ENCODE measurements at places on chromosomes 11 and 22.

DNA sequence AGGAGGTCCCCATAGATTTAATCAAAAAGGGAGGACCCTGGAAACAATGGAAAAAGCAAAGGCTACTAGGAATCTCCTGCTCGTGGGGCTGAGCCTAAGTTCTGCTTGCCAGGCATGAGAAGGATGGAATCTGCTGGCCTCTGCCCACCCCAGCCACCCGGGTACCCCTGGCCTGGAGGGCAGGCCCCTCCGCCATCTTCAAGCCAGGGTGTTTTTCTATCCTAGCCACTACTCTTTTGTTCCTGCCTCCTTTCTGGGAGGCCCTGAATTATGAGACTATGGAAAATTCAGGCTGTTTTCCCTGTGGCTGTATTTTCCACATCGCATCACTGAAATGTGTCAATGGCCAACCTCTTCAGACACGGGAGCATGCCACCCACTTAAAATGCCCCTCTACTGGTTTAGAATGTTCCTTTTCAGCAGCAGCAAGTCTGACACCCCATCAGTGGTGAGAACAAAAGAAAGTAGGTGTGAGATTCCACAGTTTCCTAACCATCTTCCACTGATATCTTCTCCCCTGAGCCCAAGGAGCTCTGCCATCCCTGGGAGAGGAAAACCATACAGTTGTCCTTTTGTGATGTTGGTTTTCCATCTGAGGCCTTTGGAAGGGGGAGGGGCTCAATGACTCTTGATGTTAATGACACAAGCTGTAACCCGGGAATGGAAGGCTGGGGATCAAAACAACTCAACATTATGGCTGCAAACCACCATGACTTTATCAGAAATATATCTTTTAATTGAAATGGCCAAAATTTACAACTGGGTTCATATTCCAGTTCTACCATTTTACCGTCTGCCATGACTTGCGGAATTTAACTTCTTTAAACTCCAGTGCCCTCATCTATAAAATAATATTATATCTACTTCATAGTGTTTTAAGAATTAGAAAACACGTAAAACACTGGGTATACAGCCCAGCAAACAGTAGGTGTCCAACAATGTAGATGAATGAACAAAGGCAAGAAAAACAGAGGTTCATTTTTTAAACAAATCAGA is 22.2 kb downstream of the DKK3 start:
- DNase-seq: no peak

DNA sequence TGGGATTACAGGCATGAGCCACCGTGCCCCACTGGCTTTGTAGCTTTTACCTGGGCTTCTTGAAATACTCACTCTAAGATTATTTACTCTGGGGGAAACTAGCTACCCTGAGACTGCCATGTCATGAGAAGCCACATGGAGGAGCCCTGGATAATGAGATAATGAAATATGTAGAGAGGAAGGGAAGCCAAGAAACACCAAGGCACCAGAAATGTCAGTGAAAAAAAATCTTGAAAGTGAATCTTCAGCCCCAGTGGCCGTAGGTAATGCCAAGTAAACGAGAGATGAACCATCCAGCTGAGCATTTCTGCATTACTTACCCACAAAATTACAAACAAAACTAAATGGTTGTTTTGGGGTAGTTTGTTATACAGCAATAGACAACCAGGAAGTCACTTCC is 125.6 kb downstream of the APIP start:
- no peak for DNase-seq

GRCh38 chr22:23527971-23528740 is 51.9 kb downstream of the IGLL1 start:
- DNase-seq: no peak

GRCh38 chr11:115808351-115808940 is 304.2 kb upstream of the CADM1 start:
- DNase-seq: no peak

GRCh38 chr11:119044708-119045107 is 12.3 kb downstream of the HYOU1 start:
- no peak for DNase-seq

DNA sequence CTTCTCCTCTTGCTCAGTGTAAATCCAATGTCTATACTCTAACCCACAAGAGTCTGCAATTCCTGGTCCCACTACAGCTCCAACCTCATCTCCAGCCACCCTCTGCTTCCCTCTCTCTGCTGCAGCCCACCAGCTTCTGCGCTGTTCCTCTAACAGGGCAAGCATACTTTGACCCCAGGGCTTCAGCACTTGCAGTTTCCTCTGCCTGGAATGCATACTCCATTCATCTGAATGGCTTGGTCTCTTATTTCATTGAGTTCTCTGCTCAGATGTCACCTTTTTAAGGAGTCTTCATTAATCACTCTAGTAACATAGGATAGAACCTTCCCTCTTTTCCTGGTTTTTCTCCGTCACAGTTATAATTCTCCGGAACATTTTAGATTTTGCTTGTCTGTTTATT is 141.6 kb downstream of the BUD13 start:
- DNase-seq: no peak

GRCh38 chr11:125465255-125465654 is 30.8 kb downstream of the FEZ1 start:
- DNase-seq: no peak

- DNase-seq: peak; percentile 32
These were observed 132.9 kb downstream of the COMMD9 start for GRCh38 chr11:36156161-36156816.

DNA sequence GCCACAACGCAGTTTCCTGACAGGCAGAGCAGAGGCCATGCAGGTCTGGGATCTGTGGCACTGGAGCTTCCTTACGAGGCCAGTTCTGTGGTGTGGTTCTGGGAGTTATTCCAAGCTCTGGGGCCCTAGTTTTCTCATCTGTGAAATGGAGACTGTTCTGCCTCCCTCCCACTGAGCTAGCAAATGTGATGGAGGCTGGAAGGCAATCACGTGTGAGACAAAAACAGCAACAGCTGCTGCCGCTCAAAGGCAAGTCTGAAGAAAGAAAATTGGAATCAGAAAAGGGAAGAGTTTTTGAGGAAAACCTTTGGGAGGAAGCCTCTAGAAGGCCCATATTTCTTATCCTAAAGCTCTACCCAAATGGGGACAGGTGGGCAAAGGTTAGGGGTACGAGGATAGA is 8.3 kb upstream of the RIC3 start:
- DNase-seq: no peak

DNA sequence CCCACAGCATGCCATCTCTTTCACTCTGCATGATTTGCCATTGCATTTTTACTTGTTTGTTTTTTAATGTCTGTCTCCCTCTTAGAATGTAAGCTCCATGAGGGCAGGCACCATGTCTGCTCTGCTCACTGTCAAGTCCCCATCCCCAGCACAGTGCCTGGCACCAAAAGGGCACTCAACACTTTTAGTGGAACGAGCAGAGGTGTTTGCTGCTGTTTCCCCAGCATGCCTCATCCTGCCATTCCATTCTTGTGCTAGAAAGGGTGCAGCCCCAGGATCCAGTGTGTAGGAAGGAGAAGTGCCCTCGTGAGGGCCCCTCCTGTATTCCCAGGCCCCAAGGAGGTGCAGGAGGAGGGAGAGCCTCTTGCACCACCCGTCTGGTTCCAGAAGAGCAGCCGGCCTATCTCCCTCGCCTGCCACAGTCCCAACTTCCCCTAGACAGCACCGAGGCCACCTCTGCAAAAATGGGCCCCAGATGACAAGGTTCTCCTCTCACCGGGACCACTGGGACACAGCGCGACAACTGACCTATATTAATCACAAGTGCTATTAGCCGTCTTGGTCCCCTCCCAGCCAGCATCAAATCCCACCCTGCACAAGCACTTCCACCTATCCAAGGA is 33.3 kb upstream of the CACNG2 start:
- DNase-seq: no peak
